ENCODE measurements at places on chromosomes 1 and 21.

DNA sequence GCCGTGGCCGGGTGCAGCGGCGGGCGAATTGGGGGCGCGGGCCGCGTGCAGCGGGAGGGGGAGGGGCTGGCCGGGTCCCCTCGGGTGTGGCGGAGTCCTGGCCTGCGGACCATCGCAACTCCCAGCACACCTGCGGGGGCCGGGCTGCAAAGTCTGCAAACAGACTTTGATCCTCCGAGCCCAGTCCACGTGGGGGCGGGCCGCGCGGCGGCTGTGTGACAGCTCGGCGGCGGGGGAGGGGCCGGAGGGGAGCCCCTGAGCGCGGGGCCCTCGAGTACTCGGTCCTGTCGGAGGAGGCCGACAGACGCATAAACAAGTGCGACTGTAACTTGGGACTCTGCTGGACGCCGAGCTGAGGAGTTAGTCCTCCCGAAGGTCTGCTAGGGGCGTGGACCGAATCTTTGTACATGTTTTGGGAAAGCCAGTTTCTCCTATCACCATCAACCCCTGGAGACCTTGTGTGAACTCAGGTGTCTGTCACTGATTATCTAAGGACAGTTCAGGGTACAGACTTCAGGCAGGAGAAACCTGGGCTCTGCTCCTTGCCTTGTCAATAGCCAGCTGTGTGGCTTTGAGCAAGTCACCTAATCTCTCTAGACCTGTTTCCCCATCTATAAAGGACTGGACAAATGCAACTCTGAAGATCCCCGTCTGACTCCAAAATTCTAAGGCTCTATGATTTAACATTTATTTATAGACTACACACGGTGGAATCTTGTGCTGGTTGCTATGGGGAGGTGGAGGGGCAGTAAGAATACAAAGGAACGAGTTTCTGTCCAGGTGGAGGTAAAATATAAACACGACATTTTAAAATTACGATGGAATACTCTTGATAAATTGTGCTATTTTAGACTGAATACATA is 710 bp upstream of the SLC30A1 start:
- peak; percentile 45 for DNase-seq

- no peak for DNase-seq
These were observed 1.3 kb upstream of the ENAH start for GRCh38 chr1:225654277-225654597.

GRCh38 chr1:210081494-210081893 is 143.5 kb downstream of the SYT14 start:
- DNase-seq: no peak

GRCh38 chr21:41571938-41572510 is 64.1 kb upstream of the TMPRSS2 start:
- DNase-seq: no peak

DNA sequence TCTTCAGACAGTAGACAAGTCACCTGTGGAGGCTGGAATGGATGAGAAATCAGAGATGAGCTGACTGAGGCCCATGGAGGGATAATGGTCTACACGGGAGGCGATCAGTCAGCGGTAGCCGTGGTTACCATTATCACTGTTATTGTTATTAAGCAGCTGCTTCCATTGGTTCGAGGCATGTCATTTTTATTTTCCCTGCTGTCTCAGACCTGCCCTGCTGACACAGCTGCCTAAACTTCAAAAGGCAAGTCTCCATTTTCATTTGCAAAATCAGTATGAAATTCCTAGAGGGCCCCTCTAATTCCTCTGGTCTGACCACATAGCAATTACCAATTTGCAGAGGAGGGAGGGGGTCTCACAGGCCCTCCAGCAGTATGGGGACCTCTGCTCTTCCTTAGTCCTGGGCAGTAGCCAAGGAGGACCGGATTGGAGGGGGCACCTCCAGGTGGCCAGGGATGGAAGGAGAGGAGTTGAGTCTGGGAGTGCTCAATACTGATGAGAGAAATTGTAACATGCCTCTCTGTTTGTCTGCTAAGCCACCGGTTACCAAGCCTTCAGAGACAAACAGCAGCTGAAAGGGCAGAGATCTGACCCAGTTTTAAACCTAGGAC is 184.2 kb downstream of the TRABD2B start:
- no peak for DNase-seq

GRCh38 chr1:163068716-163069115 is 445 bp upstream of the RGS4 start:
- no peak for DNase-seq

DNA sequence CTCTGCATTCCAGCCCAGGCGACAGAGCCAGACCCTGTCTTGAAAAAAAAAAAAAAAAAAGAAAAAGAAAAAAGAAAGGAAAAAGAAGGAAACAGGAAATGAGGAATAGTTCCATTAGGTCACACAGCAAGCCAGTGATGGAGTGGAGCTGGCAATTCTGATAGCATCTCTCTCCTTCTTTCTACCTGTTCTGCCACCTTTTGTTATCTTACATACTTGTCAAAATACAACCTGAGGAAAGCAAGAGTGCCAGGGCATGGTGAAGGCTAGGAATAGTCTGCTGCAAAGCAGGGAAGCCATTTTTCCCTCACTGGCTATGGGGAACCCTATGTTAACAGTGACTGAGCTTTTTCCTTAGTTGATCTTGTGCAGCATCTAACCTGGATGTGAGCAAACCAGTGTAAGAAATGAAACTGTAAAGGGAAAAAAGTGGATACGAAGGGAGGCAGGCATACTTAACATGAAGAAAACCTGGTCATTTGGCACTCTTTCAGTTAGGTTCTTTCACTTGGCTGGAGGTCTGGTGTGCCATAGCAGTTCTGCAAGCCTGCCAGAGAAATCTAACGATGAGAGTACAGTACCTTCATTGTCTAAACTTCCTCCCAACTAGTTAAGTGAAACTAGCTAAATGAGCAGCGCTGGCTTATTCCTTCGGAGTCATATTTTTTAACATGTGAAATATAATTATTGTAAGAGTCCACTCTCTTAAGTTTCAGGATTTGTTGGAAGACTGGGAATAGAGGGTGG is 17.9 kb upstream of the THEM5 start:
- DNase-seq: no peak

DNA sequence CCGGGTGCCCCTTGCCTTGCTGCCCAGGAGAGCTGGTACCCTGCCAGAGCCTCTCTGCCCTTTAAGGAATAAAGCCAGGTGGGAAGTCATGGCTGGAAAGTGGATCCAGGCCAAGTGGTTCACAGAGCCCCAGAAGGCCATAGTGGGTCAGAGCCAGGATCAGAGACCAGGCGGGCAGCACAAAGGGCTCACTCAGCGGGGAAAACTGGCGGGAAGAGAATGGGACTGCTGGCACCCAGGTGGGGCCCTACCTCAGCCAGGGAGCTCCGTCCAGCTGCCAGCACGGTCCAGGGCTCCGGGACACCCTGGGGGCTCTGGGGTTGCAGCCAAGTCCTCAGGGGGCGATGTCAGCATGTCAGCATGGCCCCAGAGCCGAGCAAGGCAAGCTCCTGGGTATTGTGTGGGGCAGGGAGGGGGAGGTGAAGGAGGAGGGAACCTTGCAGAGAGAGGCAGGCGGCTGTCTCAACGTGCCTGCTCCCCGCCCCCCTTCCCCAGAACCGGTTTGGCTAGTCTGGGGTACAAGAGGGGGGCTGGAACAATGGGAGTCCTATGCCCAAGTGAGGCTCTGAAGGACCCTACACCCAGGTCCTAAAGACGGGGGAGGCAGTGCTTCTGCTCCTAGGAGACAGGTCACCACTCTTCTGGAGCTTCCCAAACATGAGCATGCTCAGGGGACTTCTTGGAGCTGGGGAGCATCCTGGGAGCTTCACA is at the start of gene ARHGEF19:
ARHGEF19 (minus strand) TSS at position 402 of the 711 bp plus-strand sequence. CDS start 3,598 bp downstream, outside the sequence.
- no peak for DNase-seq

GRCh38 chr1:92065042-92065441 is 10.2 kb downstream of the SETSIP start:
- no peak for DNase-seq

GRCh38 chr1:8742022-8742924 is 75.2 kb downstream of the RERE start:
- DNase-seq: no peak

DNA sequence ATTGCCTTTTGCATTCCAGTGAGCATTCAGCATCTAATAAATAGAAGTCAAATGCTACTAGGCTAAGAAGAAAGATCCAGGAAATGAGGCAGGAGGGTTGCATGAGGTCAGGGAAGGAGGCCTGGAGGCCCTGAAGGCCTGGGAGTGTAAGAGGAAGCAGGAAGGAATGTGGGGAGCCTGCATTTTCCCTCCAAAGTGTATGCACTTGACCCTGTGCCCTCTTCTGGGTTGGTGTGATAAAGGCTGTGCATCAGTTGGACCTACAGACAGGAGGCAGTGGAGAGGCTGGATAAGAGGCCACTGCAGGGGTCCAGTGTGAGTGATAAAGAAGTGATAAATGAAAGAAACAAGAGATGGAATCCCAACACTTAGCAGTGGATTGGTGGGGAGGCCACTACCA is 20.4 kb downstream of the KIAA1614 start:
- no peak for DNase-seq

DNA sequence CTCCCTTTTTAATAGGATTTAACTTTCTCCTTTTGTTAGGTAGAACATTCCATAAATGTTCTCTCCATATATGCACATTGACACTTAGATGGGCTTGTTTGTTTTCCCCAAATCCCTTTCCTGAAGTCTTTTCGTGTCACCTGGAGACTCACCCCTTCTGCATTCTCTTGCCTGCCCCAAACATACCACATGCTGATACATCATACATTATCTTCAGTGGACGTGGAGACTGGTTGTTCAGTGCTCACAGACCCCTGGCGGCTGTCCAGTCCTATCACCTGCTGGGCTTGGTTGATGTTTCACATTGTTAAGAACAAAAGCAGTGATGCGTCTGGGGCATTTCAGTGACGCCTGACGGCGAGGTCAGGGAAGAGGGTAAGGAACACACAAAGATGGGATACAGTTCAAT is 22.2 kb downstream of the FMOD start:
- no peak for DNase-seq

- no peak for DNase-seq
These were observed 56.7 kb downstream of the LACTBL1 start for GRCh38 chr1:22915816-22916470.

DNA sequence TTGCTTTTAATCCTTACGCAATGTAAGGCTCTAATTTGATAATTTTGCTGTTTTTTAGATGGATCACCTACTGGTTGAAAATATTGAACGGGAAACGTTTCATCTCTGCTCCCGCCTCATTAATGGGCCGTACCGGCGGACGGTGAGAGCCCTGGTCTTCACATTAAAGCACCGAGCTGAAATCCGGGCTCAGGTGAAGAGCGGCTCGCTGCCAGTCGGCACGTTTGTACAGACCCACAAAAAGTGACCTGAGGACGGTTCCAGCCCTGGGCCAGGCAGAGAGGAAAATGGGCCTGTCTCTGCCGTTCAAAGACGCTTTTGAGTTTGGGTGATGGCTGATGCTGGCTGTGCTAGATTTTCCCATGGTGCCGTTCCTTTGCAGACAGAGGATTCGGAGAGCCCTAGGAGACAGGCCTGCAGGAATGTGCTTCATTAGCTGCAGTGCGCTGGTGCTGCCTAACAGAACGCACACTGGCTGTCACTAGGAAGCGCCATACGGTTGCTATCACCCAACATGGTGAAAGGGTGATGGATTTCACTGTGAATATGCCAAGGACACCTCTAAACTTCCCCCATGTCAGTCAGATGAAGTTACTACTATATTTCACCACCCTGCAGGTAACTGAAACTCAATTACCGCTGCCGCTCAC is 42.9 kb downstream of the TCEANC2 start:
- no peak for DNase-seq

DNA sequence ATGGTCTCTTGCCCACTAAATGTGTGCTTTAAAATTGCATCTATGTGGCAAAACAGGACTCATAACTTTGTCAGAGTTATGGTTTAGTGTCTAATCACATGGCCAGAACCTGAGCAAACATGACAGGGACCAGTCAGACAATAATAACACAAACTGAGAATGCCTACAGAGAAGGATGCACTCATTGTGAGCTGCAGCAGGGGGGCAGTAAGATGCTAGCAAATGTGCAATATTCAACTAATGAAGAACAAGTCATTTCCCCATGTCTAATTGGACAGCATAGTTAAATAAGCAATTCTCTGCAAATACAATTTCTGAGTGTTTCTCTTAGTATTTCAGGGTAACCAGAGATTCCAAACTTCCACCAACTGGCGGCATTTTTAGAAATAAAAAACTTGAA is 30.8 kb downstream of the SPAG17 start:
- DNase-seq: no peak

DNA sequence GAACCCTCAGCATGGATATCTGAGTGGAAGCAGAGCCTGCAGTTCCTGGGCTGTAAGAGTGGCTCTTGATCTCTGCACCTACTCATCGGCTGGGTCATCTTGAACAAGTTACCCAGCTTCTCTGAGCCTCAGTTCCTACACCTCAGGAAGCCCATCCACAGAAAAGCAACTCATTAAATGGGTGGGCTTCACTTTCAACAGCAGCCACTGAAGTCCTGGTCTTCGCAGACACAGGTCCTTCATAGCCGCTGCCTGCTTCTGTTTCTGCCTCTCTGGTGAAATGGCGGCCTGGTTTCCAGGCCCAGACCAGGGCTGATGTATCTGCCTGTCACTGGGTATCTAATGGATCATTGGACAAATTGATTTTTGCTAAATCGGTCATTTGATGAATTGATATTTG is 571.4 kb downstream of the PTPRU start:
- no peak for DNase-seq

DNA sequence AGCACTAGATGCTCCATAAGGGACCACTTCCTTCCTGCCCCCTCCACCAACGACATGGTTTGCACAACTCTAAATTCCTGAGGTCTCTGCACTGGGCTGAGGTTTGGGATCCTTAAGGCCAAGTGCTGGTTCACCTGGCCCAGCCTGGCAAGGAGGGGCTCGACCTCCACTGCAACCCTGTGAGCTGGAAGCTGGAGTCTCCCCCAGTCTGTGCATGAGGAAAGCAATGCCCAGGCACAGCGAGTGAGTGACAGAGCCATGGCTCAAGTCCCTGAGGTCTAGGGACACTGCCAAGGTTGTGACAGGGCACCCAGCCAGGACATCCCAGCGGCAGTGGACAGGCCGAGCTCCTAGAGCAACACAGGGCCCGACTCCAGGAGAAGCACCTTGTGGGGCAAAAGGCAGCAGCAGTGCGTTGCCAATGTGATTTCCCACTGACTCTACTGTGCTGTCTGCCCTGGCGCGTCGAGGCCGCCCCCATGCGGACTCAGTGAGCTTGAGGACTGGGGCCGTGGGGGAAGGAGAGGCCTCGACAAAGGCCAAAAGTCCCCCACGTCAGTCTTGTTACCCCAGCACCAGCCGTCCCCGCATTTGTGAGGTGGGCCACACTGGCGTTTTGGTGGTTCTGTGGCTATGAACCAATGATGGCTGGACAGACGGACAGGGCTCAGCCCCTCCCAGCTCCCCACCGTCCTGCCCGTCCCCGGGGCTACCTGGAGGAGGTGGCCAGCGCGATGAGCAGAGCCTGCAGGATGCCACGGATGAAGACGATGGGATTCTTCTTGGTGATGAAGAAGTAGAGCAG is 30.0 kb downstream of the PODN start:
- no peak for DNase-seq

Measured in thoracic aorta (tissue), 2 donors.